ENCODE measurements at places on chromosomes 2 and 18.

DNA sequence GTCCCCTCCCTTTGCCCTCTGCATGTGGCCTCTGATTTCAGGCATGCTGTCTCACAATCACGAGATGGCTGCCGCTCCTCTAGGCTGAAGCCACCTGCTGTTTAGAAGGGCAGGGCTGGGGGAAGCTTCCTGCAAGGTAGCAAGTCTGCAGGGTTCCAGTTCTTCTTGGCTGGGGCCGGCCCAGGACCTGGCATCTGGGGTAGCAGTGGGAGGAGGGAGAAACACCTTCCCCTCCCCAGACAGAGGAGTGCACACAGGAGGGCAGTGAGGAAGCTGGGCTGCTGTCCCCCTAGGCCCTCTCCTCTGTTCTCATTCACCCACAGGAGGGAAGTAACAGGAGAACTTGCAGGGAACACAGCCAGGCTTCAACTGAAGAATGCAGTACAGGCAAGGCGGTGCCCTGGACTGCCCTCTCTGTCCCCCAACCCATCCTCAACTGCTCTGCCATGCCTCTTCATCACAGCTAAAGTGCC lies 345.9 kb upstream of the HS6ST1 start:
- no peak for DNase-seq

- no peak for DNase-seq
These were observed 217.3 kb downstream of the SEPTIN10 start for GRCh38 chr2:109396202-109397180.

DNA sequence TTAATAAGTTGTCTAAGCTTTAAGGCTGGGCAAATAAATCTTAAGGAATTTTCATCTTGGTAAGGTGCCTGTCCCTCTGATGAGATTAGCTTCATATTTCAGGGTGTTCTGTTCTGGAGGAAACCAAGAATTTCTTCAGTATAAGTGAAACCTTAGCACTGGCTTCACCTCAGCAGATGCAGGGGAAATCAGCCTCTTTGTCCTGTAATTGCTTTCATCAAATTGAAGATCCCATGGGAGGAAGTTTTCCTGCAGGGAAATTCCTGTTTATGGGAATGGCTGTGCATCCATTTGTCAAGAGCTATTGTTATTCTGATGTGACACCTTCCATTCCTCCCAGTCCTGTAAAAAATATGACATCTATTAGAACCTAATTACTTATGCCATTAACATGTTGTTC lies 174.5 kb downstream of the PTPRM start:
- DNase-seq: no peak

GRCh38 chr18:3796434-3796833 lies 346.5 kb downstream of the TGIF1 start:
- no peak for DNase-seq

DNA sequence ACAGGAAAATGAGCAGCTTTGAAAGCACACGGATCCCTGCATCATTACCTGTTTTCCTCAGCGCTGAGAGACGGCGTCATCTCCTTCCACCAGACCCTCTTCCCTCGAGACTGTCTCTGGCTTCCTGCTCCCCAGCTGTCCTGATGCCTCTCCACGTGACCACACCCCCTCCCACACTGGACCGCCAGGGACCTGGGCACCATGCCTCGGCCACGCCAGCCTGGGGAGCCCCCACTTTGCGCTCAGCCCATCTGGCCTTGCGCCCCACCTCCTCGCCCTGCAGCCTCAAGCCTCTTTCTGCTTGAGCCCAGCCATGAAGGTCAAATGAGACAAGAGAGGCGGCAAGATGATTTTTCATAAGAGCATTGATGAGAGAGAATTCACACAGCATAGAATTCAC lies 66.0 kb upstream of the ACKR3 start:
- DNase-seq: no peak

DNA sequence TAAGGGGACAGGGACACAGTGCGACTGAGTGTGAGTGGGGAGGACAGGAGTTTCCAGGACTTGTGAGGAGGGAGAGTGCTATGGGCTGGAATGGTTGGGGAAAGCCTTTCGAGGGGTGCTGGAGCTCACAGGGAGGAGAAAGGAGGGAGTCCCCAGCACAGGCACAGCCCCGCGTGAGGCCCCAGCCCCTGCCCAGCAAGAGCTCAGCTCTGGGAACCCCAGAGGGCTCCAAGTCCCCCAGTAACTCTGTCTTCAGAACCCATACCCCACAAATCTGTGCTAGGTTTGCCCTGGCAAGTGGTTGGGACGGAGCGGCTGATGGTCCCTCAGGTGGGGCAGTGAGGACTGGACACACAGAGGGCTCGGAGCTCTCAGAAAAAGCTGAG lies 75.4 kb downstream of the SFXN5 start:
- no peak for DNase-seq

- DNase-seq: no peak
These were observed 27.7 kb upstream of the NFATC1 start for GRCh38 chr18:79367989-79368388.

- DNase-seq: no peak
These were observed 249.7 kb downstream of the ETAA1 start for GRCh38 chr2:67646714-67647333.

DNA sequence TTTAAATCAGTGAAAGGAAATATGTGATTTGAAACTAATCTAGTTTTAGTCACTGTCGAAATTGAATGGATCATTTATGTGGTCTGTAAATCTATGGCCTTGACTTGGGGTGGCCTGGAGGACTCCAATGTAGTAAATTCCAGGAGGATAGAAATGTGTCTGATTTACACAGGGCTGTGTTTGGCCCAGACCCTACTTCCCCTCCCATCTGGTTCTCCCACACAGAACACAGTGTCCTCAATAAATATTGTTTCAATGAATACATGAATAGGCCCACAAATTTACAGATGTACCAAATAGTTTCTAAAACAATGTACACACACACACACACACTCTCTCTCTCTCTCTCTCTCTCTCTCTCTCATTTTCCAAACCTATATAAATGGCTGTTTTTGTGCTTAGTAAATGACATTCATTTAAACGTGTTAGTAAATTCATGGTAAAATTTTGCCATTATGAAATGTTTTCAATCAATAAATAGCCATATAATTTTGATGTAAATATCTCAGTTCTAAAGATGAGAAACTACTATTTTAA lies 1.9 kb downstream of the CCDC68 start:
- no peak for DNase-seq

- no peak for DNase-seq
These were observed 164.9 kb downstream of the INHBB start for GRCh38 chr2:120510751-120511395.

- no peak for DNase-seq
These were observed 334.8 kb downstream of the DYSF start for GRCh38 chr2:71788186-71788525.

DNA sequence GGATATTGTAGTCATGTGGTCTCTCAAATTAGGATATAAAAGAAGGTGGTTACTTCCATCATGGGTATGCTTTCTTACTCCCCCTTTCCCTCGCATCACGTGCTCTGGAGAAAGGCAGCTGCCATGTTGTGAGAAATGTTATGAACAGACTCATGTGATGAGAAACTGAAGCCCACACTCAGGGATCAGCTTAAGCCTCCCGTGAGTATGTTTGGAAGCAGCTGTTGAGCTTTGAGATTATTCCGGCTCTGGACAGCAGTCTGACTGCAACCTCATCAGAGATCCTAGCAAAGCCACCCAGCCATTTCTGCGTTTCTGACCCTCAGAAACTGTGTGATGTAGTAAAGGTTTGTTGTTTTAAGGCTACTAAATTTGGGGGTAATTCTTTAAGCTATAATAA lies 700.1 kb downstream of the ADCYAP1 start:
- DNase-seq: no peak

DNA sequence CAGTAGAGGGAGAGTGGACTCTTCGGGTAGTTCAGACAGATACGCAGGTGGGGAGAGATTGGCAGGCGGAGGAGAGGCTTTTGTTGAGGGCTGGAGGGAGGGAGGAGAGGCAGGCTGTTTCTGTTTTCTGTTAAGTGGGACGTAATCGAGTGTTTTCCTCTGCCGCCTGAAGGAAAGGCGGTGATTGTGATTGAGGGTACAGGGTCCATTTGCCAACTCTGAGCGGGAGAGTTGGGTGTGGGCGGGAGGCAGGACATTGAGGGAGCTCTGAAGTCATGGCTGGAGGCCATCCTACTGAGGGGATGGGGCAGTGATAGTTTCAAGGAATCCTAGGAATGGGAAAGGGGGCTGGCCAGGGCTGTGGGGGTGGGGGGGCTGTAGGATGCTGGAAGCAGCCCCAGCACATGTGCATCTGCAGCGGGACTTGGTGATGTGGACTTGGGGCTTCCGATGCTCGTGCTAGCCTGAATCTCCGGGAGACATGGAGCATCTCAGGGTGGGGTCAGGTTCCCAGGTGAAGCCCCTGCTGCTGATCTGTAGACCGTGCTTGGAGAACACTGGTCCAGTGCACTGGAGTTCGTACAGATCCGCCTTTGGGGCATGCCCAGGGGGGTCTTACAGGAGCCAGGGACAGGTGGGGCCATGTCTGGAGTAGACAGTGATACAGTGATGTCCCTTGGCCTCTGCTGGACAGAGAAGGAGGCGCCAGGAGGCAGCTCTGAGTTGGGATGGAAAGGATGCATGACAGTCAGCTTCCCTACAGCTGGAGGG lies 167.5 kb downstream of the AGAP1 start:
- no peak for DNase-seq

- no peak for DNase-seq
These were observed 33.6 kb upstream of the LRP2 start for GRCh38 chr2:169395821-169396374.

GRCh38 chr2:44925561-44926136 lies 15.9 kb upstream of the SIX3 start:
- DNase-seq: no peak

GRCh38 chr2:9649261-9649660 lies 18.5 kb upstream of the YWHAQ start:
- DNase-seq: no peak

DNA sequence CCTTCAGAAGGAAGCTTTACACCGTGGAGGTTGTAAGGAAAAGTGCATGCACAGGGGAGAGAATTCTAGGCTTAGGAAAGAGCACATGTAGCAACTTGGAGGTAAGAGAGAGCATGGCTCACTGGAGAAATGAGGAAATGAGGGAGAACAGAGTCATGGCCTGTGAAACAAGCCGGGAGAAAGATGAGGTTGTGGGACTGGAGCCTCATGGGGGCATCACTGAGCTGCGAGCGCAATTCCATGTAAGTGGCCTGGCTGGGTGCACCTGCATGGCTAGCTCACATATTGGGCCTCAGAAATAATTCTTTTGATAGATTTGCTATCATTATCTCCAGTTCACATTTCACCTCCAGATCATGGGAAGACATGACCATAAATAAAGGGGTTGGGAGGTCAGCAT lies 785.5 kb upstream of the RAB6C start:
- no peak for DNase-seq

GRCh38 chr2:46872902-46873603 lies 42.6 kb downstream of the MCFD2 start:
- no peak for DNase-seq

DNA sequence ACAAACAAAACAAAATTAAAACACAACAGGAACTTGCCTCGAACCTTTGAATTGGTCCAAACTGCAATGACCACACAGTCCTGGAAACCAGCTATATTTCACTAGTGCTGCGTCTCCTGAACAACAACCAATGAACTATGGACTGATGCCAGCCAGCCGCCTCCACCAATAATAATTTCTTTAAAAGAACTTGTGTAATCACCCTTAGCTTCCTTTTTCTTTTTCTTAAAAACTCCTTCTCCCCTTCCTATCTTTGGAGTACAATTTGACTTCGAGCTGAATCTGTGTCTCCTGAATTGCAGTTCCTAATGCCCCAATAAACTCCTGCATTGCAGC lies 1.6 kb upstream of the CXXC1 start:
- no peak for DNase-seq

GRCh38 chr18:50775726-50776125 lies 44.1 kb downstream of the MRO start:
- DNase-seq: no peak

DNA sequence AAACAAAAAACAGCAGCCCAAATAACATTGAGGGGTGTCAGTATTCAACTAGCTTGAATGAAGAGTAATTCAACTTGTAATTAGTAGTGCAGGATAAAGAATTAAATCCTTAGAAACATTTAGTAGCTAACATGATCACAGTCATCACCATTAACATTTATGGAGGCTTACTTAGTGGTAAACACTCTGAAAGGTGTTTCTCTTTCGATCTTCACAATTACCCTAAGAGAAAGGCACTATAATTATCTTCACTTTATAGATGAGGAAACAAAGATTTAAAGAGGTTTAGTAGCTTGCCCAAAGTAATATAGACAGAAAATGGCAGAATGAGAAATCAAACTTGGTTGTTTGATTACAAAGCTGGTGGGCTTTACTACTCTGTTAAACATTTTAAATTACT lies 81.5 kb downstream of the GAREM1 start:
- DNase-seq: no peak

GRCh38 chr18:12597760-12598159 lies 60.1 kb downstream of the SPIRE1 start:
- no peak for DNase-seq

DNA sequence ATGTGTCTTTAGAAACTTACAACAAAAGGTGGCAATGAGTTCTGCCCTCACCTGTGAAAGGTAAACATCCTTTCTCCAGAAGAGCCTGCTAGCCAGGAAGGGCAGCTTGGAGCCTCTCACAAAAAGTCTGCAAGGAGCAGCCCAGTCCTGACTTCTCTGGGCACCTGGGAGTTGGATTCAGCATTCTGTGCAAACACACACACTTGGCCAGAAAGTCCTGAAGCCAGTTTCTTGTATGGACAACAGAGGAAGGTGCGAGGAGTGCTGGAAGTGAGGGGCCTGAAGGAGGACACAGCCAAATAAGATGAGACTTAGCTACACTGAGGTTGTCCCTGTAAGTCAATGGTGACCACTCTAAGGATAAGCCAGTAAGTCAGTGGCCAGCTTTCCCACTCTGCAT lies 52.4 kb upstream of the SLC1A4 start:
- no peak for DNase-seq

DNA sequence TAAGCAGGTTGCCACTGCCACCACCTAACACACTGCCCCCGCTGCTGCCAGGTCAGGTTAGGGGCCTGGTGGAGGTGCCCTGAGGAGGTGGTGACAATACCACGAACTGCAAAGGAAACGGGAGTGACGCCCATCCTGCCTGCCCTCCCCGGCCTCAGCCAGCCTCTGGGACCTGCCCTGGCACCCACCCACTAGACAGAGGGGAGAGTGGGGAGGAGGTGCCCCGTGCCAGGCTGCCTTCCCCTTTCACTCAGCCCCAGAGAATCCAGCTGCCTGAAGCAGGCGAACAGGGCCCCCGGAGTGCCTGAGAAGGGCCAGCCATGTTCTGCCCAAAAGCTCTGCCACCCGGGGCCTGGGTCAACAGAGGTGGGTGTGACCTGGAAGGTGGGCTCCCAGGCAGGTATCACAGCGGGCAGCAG lies 44.5 kb upstream of the FOSL2 start:
- no peak for DNase-seq

DNA sequence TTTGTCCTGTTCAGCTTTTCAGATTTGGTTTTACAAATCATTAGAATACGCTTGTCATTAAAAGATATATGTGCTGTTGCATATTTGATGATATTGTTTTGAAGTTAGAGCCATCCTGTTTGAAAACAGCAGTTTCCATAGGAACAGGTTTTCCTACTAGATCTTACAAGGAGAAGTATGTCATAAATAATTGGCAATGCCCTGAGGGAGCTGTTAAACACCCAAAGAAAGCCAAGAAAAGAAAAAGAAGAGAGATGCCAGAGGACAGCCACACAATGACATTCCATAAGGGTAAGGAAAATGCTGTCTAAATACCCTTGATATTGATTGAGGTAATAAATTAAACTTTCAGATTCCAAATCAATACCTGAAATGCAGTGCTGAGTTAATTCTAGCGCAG lies 392.2 kb upstream of the CRIM1 start:
- DNase-seq: no peak
